Activated effector memory CD4-positive, alpha-beta T cell treated with Interleukin-2 at 50 U/mL for 16 hours (primary cell): ENCODE measurements at places on chromosomes 2 and 18.

DNA sequence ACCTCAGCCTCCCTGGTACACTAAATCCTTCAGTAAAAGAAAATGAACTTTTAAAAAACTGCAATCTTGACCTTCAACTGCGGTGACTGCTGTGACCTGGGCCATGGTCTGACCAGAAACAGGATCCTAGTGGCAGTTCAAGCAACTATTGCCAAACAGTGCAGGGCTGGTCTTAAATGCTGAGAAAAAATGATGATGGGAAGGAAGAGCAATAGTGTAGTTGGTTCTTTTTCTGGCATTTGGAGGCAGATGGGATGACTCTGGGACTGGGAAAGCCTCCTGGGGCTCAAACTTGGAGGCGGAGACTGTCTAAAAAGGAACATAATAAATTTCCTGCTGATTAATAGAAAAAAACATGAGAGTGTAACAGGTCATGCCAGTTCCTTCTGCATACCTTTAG is 45.4 kb downstream of the CHN1 start:
- no peak for DNase-seq

DNA sequence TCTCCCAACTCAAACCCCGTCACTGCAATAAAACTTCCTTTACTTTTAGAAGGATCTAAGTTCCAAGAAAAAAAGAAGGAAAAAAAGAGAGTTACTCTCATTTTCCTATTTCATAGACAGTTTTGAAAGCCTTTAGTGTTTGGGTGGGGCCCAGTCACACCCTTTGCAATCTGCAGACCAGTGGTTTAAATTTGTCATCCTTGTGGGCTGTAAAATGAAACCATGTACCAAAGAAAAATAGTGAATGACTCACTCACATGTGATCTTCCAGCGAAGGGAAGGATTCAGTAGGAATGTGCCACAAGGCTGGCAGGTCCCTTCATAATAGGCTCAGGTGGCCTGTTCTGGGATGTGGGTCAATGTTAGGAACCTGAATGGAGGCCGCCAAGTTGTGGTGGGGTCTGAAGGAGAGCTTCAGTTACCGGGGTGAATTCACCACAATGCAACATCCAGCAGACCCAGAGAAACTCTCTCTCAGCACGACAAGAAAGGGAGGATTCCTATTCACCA is 28.3 kb downstream of the ANXA4 start:
- DNase-seq = no peak

DNA sequence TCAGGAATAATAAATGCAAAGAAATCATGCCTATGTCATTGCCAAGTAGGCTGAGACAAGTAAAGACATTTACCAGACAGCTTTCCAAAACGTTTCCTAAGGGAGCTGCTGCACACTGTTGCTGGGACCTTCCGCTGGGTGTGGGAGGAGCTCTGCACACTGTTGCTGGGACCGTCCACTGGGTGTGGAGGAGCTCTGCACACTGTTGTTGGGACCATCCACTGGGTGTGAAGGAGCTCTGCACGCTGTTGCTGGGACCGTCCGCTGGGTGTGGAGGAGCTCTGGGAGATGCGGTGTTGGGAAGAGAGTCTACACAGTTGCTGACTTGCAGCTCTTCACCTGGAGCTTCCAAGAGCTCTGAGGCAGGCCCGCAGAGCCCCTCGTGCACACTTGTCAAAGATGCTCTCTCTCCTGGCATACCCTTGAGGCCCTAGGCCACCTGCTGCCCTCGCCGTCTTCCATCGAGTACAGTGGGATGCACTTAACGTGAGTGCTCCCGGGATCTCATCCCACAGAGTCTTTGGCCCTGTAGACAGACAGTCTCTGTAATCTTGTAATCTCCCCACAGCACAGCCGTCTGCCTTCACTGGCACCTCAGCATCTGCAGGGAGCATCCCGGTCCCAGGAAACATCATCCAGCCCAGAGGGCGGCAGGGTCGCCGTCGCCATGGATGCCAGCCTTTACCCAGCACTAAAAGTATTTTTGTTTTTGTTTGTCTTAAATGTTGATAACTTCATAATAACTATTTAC is 51.4 kb downstream of the TRAPPC12 start:
- DNase-seq = no peak

GRCh38 chr2:132734961-132735360 is 65.0 kb upstream of the LYPD1 start:
- no peak for DNase-seq

GRCh38 chr2:165402162-165402561 is 67.3 kb upstream of the CSRNP3 start:
- no peak for DNase-seq

- no peak for DNase-seq
Measured at GRCh38 chr2:9378433-9379390, 44.6 kb downstream of the ITGB1BP1 start.

- no peak for DNase-seq
Measured at GRCh38 chr2:12987246-12987645, 270.5 kb downstream of the TRIB2 start.

GRCh38 chr2:71419145-71419544 is 34.2 kb upstream of the DYSF start:
- DNase-seq = no peak

DNA sequence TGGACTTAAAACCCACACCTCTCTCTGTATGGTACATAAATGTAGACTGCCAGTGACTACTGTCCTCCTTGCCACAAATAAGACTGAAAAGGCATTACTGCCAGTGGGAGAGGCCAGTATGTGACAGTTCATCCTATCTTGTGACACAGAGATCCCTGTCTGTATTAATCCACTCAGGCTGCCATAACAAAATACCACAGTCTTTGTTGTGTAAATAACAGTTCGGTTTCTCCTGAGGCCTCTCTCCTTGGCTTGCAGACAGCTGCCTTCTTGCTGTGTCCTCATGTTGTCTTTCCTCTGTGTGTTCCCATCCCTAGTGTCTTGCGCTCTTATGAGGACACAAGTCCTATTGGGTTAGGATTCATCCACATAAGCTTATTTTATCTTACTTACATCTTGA is 46.4 kb upstream of the IL1RL1 start:
- no peak for DNase-seq

- DNase-seq = no peak
Measured at GRCh38 chr2:142041105-142041504, 89.7 kb downstream of the LRP1B start.

- DNase-seq = no peak
Measured at GRCh38 chr2:23591111-23591510, 206.1 kb downstream of the KLHL29 start.

- no peak for DNase-seq
Measured at GRCh38 chr2:13942111-13942510, 690.4 kb upstream of the LRATD1 start.

GRCh38 chr2:143950704-143951103 is 569.2 kb downstream of the ZEB2 start:
- no peak for DNase-seq

GRCh38 chr2:117981810-117982209 is 32.1 kb downstream of the CCDC93 start:
- no peak for DNase-seq

DNA sequence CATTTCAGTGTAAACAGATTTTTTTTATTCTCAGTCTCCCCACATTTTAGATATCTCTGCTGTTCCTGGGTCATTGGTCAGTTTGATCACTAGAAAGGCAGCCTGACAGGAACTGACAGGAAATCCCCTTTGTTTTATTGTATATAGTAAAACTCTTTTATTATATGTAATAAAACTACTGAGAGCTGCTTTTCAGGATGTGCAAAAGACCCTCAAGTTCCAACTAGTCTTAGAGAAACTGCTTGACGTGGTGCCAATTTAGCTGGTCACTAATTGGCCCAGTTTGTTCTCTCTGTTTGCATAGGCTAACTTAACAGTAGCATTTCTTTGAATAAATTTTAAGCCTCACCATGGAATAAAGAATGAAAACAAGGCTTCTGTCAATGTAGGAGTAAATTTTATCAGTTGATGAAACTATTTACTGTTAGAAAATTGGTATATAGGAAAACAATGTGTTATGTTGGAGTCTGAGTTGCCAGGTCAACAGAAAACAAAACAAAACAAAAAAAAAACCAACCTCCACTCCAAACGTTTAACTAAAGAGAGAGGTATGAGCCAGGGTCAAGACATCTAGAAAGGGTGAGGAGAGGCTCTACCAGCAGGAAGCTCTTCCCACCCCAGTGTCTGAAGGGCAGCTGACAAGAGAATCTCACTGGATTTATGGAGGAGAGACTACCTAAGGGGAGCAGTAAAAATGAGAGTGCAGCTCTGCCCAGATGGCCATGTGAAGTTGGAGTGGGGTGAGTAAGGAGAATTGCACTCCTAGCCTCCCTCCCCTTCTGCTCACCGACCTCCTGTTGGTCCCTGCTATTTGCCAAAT is 184.6 kb downstream of the ST6GAL2 start:
- DNase-seq = no peak

DNA sequence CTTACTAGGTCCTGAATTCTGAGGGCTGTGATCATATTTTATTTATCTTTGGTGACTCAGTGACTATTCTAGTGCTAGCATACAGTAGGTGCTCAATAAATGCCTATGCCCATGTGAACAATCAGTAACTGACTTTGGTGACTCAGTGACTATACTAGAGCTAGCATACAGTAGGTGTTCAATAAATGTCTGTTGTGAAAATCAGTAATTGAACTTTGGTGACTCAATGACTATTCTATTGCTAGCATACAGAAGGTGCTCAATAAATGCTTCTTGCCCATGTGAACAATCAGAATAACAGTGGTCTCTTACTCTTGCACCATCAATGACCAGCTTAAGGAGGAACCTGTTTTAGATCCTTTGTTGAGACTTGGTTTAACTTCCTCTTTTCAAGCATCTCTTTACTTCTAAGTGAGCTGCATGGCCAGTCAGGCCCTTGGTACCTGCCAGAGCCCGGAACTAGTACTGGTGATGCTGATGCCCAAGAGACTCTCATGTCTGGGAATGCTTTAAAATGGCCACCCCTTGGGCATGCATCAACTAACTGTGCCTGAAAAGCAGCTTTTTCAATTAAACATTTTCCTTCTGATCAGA is 214.9 kb upstream of the SPRED2 start:
- no peak for DNase-seq

- no peak for DNase-seq
Measured at GRCh38 chr2:134773759-134774742, 55.3 kb upstream of the TMEM163 start.

GRCh38 chr2:218218268-218219185 is 1.5 kb downstream of the ARPC2 start:
- DNase-seq = no peak

- no peak for DNase-seq
Measured at GRCh38 chr2:178296394-178297090, 102.2 kb downstream of the OSBPL6 start.

DNA sequence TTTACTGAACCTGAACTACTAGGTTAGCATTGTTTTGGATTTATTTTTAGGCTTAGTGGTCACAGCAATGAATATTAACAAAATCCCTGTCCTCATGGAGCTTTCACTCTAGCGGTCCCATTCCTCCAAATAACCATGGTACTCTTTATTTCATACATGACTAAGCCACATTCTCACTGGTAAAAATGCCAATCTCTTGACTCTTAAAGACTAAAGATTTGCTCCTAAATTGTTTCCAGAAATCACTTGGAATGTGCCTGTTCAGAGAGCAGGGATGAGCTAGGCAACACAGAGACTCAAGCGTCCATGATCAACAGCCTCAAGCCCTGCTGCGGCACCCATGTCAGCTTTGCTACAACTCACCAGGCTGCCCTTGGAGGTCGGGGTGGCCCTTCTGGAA is 13.5 kb downstream of the LMAN1 start:
- no peak for DNase-seq

DNA sequence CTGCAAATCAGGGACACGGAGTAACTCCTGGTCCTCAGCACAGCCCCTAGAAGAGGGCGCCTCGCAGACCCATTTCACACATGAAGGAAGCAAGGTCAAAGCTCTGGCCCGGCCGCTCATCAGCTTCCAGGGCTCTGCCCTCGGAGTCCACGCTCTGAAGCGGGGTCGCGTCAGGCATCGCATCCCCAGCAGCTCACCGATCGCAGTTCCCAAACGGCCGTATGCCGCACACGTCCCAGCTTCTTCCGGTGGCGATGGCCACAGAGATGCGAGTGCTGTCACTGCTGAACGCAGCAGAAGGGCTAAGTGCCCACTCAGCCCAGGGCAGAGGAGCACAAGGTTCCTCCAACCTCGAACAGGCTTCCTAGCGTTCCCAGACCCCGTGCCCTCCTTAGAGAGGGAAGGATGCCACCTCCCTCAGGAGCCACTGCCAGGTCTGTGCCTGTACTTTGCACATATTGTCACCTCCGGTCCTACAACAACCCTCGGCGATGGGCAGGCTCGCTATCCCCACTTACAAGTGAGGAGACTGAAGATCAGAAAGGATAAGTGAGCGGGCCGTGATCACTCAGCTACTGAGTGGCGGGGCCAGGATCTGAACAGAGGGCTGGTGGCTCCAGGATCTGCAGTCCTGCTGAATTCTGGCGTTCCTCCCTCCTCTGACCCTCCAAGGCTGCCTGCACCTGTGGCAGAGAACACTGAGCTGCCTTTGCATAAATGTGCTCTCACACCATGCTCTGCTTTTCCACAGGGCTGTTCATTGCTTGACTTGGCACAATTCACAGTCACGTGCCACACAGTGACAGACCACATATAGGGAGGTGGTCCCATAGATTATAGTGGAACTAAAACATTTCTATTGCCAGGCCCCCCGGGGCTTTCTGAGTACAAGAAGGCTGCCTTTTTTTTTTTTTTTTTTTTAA is 71.4 kb downstream of the COPS8 start:
- DNase-seq = no peak

- DNase-seq = peak; percentile 8
Measured at GRCh38 chr2:94956797-94957391, 68.6 kb upstream of the MAL start.

GRCh38 chr2:234275515-234275914 is 221.4 kb downstream of the ARL4C start:
- DNase-seq = no peak

GRCh38 chr2:206031950-206032567 is 53.9 kb downstream of the INO80D start:
- no peak for DNase-seq

- DNase-seq = no peak
Measured at GRCh38 chr18:75183973-75184493, 24.9 kb downstream of the PTGR3 start.

- no peak for DNase-seq
Measured at GRCh38 chr2:182265718-182266117, 161.1 kb downstream of the PDE1A start.

- peak; percentile 20 for DNase-seq
Measured at GRCh38 chr18:12271376-12272235, 17.4 kb downstream of the CIDEA start.

DNA sequence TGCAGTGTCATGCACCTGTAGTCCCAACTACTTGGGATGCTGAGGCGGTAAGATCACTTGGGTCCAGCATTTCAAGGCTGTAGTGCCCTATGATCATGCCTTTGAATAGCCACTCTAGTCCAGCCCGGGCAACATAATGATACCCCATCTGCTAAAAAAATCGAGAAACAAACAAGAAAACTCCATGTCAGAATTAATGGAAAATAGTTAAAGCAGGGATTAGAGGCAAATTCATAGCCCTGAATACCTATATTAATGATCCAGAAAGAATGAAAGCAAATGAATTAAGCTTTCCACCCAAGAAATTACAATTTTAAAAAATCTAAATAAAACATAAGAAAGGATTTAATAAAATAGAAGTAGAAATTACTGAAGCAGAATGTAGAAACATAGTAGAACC is 143.0 kb downstream of the MYO3B start:
- no peak for DNase-seq

GRCh38 chr2:9692456-9693195 is 61.8 kb upstream of the YWHAQ start:
- no peak for DNase-seq

- no peak for DNase-seq
Measured at GRCh38 chr2:67216103-67216502, 181.0 kb upstream of the ETAA1 start.

GRCh38 chr2:178506524-178506923 is 26.3 kb downstream of the PLEKHA3 start:
- no peak for DNase-seq
